ENCODE measurements at places on chromosomes 7 and 10.

DNA sequence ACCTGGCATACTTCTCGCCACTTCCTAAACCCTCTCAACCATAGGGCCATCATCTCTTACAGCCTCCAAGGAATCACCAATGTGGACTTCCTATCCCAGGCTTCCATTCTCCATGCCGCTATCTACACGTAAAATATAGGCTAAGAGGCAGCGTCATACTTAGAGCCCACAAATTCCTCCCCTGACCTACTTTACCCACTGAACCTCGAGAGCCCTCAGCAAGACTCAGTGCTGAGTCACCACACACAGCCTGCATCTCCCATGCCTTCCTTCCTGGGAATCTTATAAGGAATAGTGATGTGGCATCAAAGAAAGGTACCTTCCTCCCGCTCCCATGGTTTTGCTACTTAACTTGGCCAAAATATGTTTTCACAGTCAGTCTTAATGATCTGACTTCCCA, 435.6 kb upstream of the NFE2L3 start:
- DNase-seq: no peak

GRCh38 chr7:19178595-19178994, 33.4 kb upstream of the FERD3L start:
- DNase-seq: no peak

- no peak for DNase-seq
Measured at GRCh38 chr7:27459021-27459730, 203.5 kb downstream of the HIBADH start.

DNA sequence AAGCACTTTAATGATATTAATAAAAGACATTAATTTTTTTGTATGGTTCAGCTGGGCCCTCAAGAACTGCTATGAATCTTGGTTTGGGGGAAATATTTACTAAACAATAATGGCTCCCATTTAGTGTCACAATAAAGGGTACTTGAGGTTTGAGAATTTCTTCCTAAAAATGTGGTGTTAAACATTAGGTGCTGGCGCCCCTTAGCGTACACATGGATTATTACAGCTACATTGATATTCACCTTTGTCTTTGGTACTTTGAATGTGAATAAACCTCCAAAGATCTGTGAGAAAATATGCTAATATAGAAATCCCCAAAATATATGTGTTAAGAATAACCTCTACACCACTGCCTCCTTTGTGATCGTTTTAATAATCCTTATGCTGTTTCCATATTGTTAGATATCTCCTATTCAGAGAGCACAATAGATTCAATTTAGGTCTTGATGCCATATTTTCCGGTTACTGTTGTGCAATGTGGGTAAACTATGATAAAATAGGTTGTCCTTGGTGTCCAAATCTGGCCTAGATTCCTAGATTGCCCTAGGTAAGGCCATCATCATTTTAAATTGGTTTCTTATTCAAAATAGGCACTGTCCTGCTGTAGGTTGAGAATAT, 161.8 kb upstream of the CACNA2D1 start:
- DNase-seq: no peak

DNA sequence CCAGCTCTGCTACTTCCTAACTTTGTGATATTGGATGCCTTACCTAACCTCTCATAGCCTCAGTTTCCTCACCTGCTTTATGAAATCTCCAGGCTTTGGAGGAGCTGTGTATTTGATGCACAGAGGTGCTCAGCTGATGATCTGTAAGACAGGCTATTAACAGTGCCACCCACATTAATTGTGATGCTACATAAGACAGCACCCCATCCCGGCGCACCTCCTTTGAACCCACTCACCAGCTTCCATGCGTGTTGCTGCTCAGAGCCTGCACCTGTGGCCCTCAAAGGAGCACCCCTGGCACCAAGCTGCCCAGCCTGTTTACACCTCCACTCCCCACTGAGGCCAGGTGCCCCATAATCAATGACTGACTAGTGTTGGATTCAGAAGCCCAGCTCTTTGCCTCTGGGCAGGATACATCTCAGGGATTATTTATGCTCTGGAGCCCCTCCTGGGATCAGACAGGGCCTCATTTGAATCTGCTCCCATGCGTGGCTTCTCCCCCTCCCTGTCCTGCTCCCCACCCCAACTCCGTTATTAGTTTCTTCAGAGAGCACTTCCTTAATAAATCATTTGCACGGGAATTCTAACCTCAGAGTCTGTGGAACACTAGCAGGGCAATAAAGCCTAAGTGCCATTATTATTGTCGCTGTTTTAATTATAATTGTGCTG, 87.7 kb downstream of the GFRA1 start:
- no peak for DNase-seq

- no peak for DNase-seq
Measured at GRCh38 chr10:132784866-132785722, 853 bp downstream of the NKX6-2 start.
